ENCODE measurements at places on chromosomes 4 and X.
A peak's percentile ranks its signal among the peaks of the same experiment; 100 is the strongest.

- DNase-seq, result no peak
Measured at GRCh38 chr4:154818230-154818629, 37.2 kb downstream of the RBM46 start.

DNA sequence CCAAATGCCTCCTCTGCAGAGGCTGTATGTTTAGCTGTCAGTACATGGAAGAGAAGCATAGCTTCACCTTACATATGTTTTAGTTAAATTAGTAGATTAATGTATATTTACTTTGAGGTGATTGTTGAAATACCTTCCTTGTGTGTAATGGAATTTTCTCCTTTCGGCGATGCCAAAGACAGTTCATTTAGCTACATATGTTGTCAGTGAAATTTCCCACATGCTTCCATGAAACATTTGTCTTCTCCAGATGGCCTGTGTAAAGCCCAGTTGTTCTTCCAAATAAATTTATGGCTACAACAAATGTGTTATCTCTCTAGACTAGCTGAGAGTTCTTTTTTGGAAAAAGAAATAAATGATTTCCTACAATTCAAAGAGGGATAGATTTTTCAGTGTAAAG lies 95.2 kb downstream of the GPAT3 start:
- DNase-seq, result peak; percentile 29

DNA sequence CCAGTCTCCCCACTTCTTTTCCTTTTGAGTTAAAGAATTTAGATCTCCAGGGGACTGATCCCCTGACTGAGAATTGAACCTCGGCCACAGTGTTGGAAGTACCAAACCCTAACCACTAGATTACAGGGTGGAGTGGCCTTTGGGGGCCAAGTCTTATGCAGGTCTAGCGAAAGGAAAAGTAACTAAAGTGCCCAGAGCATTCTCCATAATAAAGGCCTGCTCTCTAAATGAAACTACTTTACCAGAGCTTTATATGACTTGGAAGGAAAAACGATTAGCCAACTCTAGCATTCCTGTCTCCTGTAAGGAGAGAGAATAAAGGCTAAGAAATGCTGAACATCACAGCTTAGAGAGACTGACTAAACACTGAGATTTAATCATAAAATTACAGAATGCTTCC lies 788.0 kb downstream of the C4orf33 start:
- no peak for DNase-seq

DNA sequence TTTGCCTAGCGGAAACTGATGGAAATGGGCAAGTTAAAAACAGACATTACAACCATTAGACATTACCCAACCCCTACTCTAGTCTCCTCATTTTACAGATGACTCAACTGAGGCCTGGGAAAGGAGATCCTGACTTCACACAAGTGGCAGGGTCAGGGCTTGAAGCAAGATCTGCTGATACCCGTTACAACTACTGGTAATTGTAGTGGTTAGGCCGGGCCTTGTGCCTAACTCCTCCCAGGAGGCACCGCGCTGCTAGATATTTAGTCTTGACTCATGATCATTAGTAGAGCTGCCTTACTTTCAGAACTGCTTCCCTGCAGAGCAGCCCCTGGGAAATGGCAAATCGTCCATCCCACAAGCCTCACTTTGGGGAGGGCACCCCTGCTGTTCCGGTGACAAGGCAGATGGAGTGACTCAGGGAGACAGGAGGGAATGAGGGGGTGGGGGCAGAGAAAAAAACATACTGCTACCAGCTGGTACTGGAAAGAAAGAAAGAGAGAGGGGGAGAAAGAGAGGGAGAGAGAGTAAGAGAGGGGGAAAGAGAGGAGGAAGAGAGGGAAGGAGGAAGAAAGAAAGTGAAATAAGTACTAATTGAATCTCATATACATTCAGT lies 12.2 kb downstream of the ARHGEF6 start:
- peak; percentile 61 for DNase-seq

DNA sequence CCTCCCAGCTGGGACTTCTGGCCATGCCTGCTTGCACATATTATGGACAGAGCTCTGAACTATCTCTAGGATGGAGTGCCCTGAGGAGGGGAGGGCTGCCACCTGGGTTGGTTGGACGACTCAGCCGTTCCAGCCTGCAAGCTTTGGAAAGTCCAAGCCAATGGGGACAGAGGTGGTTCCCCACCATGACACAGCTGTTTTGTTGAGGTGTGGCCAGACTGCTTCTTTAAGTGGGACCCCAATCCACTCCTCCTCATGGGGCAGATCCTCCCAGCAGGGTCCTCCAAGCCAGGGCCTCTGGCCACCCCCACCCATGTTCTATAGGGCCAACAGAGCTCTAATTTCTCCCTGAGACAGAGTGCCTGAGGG lies 22.7 kb downstream of the F8A3 start:
- DNase-seq, result no peak

GRCh38 chr4:102091656-102092055 lies 253.6 kb downstream of the SLC39A8 start:
- DNase-seq, result no peak

- no peak for DNase-seq
Measured at GRCh38 chr4:38138363-38138762, 178.2 kb downstream of the PTTG2 start.

GRCh38 chr4:76177709-76178108 lies 29.5 kb upstream of the NUP54 start:
- DNase-seq, result no peak

- no peak for DNase-seq
Measured at GRCh38 chr4:145061318-145061920, 36.6 kb downstream of the ANAPC10 start.

DNA sequence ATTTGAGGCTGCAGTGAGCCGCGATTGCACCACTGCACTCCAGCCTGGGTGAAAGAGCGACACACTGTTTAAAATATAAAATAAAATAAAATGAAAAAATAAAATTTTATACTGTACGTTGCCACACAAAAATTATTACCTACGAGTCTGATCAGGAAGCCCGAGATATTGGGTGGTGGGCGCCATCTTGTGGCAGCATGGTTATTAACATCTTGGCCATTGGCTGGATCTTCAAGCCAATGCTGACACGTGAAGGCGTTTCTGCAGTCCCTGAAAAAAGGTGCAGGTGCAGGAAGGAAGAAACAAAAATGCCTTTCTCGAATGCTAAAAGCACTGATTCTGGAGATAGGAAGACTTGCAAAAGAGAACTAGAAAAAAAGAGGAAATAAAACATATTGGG lies 4.9 kb upstream of the TLR8 start:
- DNase-seq, result no peak

DNA sequence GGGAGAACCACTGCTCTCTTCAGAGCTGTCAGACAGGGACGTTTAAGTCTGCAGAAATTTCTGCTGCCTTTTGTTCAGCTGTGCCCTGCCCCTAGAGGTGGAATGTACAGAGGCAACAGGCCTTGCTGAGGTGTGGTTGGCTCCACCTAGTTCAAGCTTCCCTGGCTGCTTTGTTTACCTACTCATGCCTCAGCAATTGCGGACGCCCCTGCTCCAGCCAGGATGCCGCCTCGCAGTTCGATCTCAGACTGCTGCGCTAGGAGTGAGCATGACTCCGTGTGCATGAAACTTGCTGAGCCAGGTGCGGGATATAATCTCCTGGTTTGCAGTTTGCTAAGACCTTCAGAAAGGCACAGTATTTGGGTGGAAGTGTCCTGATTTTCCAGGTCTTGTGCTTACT lies 70.9 kb downstream of the MAGEB5 start:
- no peak for DNase-seq

- DNase-seq, result no peak
Measured at GRCh38 chr4:22099896-22100295, 151.3 kb upstream of the KCNIP4 start.

- no peak for DNase-seq
Measured at GRCh38 chr4:122830426-122831095, 3.9 kb downstream of the FGF2 start.

GRCh38 chr4:13647031-13647430 lies 19.5 kb upstream of the BOD1L1 start:
- no peak for DNase-seq

DNA sequence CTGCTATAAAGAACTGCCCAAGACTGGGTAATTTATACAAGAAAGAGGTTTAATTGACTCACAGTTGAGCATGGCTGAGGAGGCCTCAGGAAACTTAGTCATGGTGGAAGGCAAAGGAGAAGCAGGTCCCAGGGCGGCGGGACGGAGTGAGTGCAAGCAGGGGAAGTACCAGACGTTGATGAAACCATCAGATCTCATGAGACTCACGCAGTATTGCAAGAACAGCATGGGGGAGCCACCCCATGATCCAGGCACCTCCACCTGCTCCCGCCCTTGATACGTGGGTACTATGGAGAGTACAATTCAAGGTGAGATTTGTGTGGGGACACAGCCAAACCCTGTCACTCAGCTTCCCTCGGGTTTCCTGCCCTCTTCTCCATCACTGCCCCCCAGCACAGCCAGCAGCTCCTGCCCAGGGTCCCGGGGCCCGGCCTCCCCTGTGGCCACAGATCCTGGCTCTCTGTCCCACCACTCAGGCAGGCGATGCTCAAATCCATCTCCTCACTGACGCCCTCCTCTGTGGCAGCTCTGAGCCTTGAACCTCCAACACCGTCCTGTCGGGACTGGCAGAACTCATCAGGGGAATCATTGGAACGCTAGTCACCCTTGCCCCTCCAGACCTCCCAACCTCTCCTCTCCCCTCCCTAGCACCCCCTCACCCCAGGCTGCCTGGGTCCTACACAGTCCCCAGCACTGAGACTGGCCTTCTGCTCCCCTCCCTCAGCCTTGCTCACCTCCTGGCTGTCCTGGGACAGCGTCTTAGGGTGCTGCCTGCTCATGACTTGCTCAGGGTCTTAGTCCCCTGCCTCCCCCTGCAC lies 37.6 kb downstream of the FGFRL1 start:
- DNase-seq, result no peak

DNA sequence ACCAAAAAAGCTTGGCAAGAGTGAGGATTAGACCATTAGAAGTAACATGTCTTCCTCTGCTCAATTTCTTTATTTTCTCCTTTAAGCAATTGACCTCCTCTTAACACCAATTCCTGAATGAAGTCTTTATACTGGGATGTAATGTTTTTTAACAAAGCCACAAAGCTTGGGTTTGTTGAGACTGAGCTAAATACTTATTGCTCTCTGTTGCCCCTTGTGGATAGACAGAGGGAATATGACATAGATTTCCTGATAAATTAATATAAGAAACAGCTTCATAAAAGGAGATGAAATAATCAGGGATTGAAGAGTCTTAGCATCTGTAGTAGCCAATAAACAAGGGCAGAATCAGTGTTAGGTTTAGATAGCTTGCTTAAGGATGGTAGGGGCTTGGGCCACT lies 57.6 kb downstream of the CCDC160 start:
- no peak for DNase-seq

DNA sequence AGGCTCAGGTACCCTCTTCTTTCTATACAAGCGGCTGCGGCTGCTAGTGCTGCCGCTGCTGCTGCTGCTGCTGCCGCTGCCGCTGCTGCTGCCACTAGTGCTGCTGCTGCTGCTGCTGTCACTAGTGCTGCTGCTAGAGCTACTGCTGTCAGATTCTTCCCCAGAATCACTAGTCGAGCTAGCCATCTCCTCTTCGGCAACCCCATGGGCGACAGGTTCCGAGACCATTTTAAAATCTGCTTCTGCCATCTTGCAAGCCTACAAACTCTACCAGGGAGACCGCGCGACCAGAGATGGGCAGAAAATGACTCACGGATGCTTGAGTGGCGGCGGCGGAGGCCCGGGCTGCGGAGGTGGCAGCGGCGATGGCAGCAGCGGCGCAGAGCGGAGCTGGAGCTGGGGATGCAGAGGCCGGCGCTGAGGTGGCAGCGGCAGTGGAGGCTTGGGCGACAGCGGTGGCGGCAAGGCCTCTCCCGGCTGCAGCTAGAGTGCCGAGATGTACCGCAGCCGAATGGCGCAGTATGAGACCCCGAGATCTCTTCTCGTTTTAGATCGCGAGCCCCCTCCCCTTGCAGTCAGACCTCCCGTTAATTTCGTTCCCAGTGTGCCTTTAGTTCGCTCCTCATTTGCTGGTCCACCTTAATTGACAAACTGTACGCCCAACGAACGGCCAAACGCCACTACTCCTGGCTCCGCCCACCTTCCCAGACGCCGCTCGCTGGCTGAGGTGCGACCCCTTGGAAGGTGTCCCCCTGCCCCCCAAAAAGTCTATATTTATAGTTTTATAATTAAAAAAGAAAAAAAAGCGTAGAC lies at the start of gene NAP1L3:
TSS of gene NAP1L3 (minus strand) at position 523 of the 813 bp plus-strand sequence. CDS start at position 249, 274 bp downstream.
- peak; percentile 19 for DNase-seq

- DNase-seq, result no peak
Measured at GRCh38 chr4:185352741-185353140, 43.0 kb downstream of the LRP2BP start.

GRCh38 chr4:132299841-132300240 lies 849.3 kb upstream of the PCDH10 start:
- DNase-seq, result no peak

GRCh38 chr4:4260185-4260751 lies 12.2 kb upstream of the TMEM128 start:
- no peak for DNase-seq

- DNase-seq, result no peak
Measured at GRCh38 chr4:105808030-105808749, 87.1 kb upstream of the NPNT start.

DNA sequence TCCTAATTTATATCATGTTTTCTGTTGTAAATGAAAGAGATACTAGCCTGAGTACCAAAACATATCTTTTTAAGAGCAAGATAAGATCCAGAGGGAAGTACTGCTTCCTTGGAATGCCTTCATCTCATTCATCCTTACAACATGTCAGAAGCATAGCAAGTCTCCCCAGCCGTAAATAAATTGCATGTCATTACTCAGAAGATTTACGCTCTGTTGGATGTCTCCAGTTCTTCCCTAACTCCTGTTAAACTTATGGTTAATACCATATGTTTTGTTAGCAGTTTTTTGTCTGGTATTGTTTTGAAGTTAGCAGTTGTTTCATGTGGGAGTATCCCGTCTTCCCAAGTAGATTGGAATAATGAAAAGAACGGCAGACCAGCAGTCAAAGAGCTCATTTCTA lies 7.5 kb upstream of the GPC3 start:
- no peak for DNase-seq

GRCh38 chrX:2391869-2392606 lies 108.7 kb downstream of the DHRSX start:
- DNase-seq, result peak; percentile 56

- no peak for DNase-seq
Measured at GRCh38 chr4:108738003-108738706, 24.7 kb downstream of the ETNPPL start.

GRCh38 chr4:185998791-185999190 lies 70.2 kb upstream of the TLR3 start:
- DNase-seq, result no peak

- no peak for DNase-seq
Measured at GRCh38 chr4:85717847-85718246, 242.9 kb downstream of the ARHGAP24 start.

DNA sequence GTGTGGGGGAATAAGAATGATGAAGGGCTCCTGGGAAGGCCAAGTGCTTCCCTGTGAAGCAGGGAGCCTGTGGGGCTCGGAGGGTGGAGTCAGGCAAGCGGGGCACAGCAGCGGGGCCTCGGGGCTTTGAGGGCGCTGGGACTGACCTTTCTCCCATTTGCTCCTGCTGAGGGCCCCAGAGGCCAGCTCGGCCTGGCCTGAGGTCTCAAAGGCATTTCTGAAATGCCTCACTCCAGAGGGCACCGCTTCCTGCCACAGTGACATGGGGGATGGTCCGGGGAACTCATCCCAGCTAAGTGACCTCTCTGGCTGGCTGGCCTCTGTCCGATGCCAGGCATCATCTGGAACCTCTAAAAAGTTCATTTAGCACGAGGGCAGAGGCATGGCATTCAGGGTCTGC lies 98.8 kb upstream of the STX18 start:
- no peak for DNase-seq

GRCh38 chr4:73823760-73824159 lies 12.7 kb upstream of the CXCL6 start:
- DNase-seq, result no peak

- peak; percentile 30 for DNase-seq
Measured at GRCh38 chr4:153573881-153574802, 108.0 kb downstream of the TMEM131L start.

- no peak for DNase-seq
Measured at GRCh38 chrX:12702509-12703091, 88.6 kb upstream of the PRPS2 start.
